NCI-H1436 treated with DMSO at 0.1 percent for 48 hours (cell line): ENCODE measurements at places on chromosomes 3 and 15.

GRCh38 chr15:83219026-83219425, 11.4 kb upstream of the HDGFL3 start:
- no peak for DNase-seq

DNA sequence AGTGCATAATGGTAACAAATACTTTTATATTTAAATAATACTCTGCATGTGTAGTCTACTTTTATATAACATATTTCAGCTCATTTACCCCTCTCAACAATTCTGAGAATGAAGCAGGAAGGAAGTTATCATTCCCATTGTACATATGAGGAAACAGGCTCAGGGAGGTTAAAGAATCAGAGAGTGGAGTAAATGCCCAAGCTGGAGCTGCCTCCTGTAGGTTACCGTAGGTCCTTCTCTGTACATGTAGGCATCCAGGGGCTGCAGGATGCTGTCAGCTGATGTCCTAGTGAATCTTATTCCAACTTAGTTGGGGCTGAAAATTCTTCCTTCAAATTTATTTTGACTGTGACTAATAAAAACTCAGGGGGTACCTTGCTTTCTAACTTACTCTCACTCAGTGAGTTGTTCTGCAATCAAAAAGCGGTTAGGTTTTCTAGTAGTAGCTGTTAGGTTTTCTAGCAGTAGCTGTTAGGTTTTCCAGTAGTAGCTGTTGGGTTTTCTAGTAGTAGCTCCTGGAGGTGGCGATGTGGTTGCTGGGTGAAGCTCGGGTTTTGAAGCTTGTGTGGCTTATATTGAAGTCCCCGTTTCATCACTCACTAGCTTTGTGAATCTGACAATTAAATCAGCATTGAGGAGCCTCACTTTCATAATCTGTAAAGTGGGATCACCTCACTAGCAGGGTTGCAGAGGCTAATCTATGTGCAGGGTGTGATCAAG, 357.0 kb downstream of the NR2F2 start:
- DNase-seq = no peak

- DNase-seq = no peak
Observed at GRCh38 chr3:172622916-172623700, 87.8 kb downstream of the NCEH1 start.

GRCh38 chr3:114308830-114309229, 15.0 kb downstream of the TIGIT start:
- DNase-seq = no peak

DNA sequence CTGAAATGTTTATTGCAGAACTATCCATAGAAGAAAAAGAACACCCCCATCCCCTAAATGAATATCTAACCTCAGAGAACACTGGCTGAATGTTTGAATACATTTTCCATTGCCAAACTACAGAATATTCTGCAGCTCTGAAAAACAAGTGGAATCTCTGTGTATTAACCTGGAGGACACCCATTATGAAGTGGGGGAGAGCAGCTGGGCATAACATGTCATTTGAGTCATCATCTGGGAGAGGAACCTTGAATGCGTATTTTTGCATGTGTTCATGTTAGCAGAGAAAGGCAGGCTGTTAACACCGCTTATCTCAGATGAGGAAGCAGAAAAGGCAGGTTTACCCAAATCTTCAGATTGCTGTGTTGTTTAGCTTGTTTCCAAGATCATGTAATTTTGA, 31.5 kb downstream of the ESYT3 start:
- DNase-seq = no peak

DNA sequence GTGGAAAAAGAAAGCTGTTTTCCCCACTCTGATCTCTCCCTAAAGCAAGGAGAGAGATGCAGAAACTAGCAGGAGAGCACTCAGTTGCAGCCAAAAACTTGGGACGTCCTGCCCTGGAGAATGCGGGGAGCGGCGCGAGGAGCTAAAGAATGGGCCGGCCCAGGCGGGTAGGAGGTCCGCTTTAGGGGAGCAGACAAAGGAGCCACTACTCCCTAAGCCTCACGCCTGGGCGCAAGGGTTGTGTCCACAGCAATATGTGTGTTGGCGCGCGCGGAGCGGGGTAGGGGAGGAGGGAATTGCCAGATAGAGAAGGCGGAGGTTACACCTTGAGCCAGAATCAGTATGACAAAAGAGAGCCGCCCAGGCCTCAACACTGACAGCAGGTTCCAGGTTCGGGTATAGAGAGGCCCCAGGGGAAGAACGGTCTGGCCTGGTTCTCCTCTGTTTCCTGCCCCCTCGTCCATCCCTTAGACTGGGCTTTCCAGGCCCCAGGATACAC, 2.9 kb downstream of the WNT5A start:
- DNase-seq = no peak

DNA sequence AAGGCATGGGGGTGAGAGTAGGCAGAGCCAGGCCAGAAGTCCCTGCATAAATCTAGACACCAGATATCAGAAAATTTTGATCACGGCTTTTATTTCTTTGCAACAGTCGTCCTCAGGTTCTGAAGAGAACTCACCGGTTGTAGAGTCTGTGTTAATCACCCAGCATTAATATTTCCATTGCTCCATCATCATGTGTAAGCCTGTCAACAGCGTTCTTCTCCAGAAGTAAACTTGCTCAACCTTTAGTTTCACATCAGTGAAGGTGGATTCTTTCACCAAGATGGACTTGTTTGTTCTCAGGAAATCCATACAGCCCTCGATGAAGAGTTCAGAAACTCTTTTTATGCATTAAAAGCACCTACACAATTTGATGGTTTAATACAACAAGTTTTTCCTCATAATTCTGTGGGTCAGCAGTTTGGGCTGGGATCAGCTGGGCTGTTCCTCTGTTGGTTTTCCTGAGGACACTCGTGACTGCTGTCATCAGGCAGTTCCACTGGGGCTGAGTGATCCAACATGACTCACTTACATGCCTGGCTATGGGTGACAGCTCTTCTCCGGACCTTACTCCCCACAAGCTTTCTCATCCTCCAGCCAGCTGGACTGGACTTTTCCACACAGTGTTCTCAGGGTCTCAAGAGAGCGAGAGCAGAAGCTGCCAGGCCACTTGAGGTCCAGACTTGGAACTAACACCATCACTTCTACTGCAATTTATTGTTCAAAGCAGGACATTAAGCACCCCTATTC, 303.4 kb downstream of the ZNF621 start:
- no peak for DNase-seq

GRCh38 chr3:48985831-48986376, 4.1 kb upstream of the P4HTM start:
- no peak for DNase-seq

GRCh38 chr3:169865176-169865767, 4.5 kb downstream of the LRRC31 start:
- no peak for DNase-seq

DNA sequence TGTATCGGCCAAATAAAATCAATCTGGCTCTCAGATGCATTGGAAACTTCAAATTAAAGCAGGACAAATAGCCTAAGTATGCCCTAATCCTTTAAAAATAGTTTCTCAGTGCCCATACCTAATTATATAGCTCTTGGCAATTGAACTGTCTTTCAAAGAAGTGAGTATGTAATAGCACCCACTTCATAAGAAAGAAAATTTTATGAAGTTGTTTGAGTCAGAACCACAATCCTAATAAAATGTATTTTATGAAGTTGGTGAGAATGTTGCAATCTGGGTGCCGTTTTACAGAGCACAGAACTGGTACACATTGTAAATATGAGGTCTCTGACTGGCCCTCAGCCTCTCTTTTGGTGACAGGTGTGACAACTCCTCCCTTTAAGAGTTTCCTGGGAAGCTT, 45.4 kb downstream of the EPHB1 start:
- no peak for DNase-seq

DNA sequence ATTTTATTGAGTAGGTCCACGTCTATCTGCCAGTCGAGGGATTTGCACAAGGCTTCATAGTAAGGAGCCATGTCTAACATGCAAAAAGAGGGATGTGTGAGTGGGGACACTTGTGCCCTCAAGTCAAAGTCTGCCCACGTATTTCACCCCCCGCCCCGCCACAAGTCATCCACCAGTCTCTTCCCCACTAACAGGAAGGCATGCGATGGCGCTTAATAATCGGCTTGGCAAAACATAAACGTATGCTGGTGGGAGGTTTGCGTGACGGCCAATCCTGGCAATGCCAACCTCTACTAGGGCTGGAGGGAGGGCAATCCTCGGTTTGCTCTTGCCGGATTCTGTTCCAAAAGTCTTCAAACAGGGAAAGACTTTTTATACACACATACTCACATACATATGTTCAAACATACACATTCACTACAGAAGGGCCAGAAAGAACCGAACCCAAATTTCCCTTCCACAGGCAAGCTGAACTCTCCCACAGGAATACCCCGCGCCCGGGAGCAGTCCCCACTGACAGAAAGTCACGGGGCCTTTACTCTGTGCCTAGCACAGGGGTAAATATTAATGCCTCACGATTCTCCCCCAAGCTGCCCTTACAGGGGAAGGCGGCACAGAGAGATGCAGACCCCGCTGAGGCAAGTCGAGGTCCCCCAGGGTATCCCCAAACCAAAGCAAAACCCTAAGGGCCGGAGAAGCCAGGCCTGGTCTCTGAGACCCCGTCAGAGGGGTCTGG, 675 bp downstream of the PSMD6 start:
- no peak for DNase-seq

DNA sequence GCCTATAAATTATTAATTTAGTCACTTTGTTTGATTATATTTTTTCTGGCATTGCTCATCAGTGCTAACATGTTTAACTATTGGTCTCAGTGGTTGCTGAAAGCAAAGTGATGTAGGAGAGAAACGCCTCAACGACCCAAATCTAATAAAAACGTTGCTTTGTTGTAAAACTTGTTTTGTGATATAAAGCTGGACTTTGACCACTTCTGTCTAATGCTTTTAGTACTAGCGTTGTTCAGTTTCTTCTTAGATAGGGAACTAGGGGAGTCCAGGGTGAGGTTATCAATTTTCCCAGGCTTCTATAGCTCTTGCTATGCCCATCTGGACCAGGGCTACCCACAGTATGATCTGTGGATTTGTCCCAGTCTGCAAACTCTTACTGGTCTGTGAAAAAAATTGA, 80.6 kb upstream of the TBC1D5 start:
- no peak for DNase-seq

- no peak for DNase-seq
Observed at GRCh38 chr3:113265231-113265630, 53.9 kb downstream of the BOC start.

DNA sequence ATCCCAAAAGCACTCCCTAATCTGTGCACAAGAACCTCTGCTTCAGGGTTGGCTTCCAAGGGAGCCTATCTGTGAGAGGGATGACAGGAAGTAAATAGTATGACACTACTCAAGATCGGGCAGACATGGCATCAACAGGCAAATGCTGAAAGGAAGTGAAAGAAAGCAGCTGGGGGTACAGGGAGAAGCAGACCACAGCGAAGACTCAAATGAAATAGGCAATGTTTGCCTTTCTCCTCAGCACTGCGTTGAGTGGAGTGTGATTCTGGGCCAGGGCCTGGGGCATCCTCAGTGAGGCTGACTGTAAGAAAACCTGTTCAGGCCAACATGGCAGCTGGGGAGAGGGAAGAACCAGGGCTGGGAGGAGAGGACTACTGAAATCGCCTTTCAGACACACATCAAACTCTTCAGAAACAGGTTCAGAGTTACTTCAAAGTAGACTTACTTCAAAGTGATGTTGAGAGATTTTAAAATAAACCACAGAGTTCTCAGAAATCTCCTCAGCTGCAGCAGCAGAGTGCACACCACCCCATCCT, 96.6 kb downstream of the SLC9A9 start:
- DNase-seq = no peak

DNA sequence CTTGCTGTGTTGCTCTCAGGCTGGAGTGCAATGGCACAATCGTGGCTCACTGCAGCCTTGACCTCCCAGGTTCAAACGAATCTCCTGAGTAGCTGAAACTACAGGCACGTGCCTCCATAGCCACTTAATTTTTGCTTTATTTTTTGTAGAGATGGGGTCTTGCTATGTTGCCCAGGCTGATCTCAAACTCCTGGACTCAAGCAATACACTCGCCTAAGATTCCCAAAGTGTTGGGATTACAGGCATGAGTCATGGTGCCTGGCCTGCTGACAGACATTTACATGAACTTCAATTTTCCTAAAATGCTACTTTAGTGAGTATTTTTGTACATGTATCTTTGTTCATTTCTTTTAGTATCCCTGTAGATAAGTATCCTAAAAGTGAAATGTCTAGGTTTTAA, 132.3 kb downstream of the SUCLG2 start:
- DNase-seq = no peak

DNA sequence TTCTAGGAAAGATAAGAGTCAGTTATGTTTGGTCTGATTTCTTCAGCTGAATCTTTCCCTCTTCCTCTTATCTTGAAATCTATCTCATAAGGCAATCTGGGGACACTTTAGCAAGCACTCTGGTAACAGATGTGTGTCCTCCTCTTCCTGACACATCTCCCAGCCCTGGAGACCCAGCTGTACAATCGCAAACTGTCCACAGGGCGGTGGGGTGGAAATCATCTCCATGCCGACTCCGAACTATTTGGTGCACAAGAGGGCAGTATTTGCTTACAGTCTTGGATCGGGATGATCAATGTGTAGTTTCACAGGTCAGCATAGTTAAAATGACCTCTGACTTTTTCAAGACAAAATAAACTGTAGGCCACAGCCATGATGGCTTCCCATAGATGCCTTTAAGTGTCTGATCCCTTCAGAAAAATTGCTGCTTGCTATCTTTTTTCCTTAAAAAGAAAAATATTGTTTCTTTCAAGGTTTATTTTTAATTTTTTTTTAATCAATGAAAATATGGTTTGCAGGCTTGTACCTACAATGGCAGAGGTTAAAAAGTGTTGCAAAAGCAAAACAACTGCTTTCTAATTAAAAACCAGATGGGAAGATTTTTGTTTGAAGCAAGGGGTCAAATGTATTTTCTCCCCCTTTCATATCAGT, 17.7 kb downstream of the EEFSEC start:
- DNase-seq = no peak

DNA sequence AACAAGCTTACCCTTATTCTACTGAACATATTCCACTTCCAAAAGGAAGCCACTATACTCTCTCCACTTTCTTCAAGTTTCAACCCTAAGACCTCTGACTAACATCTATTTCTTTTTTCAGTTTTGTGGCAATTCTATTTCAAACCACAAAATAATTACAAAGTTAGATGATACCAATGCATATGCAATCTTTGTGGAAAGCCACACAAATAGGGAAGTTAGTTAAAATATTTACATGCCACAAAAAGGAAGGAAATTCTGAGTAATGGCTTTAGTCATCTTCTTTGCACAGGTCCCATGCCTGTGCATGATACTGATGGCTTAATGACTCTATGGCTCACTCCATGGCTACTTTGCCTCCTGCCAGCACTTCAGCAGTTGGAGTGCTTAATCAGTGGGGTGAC, 57.0 kb upstream of the MCTP2 start:
- DNase-seq = no peak

DNA sequence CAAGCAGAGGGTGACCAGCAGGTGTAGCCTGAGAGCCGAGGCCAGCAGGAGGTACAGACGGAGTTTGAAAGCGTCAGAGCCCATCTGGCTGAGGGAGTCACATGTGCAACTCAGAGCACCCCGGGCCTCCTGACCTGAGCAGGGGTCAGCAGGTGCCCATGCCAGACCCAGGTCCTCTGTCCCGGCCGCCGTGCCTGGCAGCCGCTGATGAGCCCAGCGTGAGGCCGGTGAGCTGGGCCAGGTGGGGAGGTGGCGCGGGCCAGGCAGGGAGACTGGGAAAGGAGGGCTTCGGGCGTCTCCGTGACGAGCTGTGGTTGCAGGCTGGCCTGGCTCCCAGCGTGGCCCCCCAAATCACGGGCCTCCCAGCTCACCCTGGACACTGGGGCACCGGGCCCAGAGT, 130.9 kb downstream of the CHSY1 start:
- no peak for DNase-seq
